Right atrium auricular region (tissue), 2 donors: ENCODE measurements at places on chromosomes 13 and 19. TPM values are rescaled to one million over a fixed set of nuclear protein-coding genes. Genes with fewer than 3 reads are reported as not detected.

The NCAN gene
- total RNA-seq = not detected

The CPT1C gene
- total RNA-seq = 2.8 TPM

The SERPINE3 gene
- total RNA-seq = not detected

The CGB8 gene
- total RNA-seq = not detected

DNA sequence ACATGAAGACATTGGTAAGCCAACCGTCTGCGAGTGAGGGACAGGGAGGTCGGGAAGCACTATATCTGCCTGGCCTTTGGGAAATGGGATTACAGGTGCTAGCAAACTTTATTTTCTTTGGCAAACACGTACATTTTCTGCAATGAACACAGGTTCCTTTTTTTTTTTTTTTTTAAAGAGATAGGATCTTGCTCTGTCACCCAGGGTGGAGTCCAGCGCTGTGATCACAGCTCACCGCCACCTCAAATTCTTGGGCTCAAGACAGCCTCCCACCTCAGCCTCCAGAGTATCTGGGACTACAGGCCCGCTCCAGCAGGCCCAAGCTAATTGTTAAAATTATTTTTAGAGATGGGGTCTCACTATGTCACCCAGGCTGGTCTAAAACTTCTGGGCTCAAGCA, 24.2 kb downstream of the ELAVL1 start:
- peaks cover 40% of the 10 kb centered on the region for H3K36me3 ChIP-seq
- no peak for DNase-seq
- peak overlapping the region; percentile 79 for H3K27ac ChIP-seq
- no peak overlapping the region for H3K4me3 ChIP-seq
- no peaks in the 10 kb centered on the region for H3K27me3 ChIP-seq

GRCh38 chr13:89880201-89880600, 1467.3 kb upstream of the MIR17HG start:
- DNase-seq = no peak
- H3K36me3 ChIP-seq = no peaks in the 10 kb centered on the region
- no peak overlapping the region for H3K27ac ChIP-seq
- no peaks in the 10 kb centered on the region for H3K4me1 ChIP-seq

GRCh38 chr19:18392417-18392816, 5.0 kb downstream of the LRRC25 start:
- H3K36me3 ChIP-seq = no peaks in the 10 kb centered on the region
- no peaks in the 10 kb centered on the region for H3K4me1 ChIP-seq
- H3K27me3 ChIP-seq = no peaks in the 10 kb centered on the region

- no peak for DNase-seq
- no peaks in the 10 kb centered on the region for H3K27me3 ChIP-seq
- H3K4me3 ChIP-seq = no peak overlapping the region
- no peak overlapping the region for H3K27ac ChIP-seq
- no peaks in the 10 kb centered on the region for H3K4me1 ChIP-seq
Observed at GRCh38 chr19:33725567-33725966, 71.1 kb upstream of the KCTD15 start.
